CD4-positive, alpha-beta T cell treated with Interleukin-15 for 1 hour (primary cell): ENCODE measurements at places on chromosomes 2 and 18.

DNA sequence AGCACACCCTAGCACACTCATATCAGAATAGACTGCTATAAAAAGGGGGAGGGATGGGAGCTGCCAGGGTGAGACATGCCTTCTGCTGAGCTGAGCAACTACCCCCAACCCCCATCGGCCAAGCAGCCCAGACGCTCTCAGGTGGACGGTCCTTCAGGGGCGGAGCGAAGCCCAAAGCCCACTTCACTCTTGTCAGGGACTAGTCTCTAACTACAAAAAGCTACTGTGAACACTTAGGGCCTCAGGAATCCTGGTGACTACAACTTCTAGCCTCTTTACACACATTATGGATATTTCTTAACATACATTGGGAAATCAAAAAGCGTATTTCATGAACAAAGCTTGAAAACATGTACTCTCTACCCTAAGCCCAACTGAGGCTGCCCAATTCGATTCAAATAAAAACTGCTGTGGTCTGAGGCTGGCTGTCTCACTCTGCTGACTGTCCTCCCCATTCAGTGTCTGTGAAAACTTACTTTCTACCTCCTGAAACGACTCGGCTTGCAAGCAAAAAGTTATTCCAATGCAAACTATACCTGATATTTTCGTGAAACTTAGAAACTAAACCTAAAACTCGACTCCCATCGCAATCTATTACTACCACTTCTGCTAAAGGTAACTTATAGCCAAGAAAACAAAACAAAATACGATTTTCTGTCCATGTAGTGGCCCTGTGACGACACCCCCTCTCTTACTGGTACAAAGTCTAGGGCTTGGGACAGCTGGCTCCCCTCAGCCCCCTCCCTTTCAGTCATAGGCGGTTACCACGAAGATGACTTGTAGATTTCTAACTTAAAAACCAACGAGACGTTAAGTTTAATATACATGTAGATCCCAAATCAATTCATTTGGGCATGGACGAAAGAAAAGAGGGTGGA lies 1.2 kb downstream of the SERTAD2 start:
- peak; percentile 39 for DNase-seq

DNA sequence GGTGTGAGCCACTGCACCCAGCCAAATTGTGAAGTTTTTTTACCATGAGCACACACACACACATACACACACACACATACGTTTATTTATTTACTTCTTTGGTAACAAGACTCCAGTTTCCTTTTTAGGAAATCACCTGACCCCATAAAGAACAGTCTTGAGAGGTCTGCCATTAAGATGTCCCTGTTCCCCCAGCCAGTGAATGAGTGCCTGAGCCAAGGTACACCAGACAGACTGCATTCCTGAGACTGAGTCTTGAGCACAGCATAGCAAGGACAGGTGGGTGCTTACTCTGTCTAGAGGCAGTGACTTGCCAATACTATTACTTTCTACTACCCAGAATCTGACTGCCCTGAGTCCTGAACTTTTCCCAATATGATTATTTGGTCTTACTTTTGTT lies 167.2 kb upstream of the SATB2 start:
- no peak for DNase-seq

GRCh38 chr2:173446722-173447121 lies 92.0 kb downstream of the CDCA7 start:
- no peak for DNase-seq

DNA sequence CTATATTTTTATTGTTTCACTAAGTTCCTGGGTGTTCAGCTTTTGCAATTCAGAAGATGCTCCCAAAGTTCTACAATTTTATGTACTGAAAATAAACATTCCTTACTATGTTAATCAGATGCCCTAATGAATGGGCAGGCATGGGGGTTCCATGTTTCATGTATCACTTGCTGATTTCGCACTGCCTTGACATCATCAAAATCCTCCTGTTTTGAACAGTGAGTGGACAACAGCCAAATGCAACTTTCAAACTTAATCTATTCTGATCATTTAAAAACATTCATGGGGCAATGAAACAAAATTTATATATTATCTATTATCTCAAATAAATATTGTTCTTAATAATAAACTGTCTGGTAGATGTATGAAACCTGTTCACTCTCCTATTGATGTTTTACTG lies 43.2 kb downstream of the ZEB2 start:
- no peak for DNase-seq

- DNase-seq: no peak
Measured at GRCh38 chr2:71790226-71791060, 337.1 kb downstream of the DYSF start.

DNA sequence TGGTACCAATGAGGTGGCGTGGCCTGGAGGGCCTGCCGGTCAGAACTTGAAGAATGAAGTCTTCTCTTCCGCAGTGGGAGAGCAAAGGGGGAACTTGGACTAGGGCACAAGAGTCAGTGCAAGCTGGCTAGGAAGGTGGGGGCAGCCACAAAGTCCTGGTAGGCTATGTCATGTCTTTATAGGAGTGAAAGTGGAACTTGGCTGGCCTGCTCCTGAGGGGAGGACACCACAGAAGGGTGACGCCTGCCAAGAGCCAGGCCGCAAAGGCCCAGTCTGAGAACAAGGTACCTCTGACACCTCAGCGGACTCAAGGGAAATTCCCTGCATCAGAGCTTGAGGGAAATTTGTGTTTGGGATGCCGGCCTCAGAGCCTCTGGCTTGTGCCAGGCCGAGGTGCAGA lies 32.2 kb upstream of the MAP3K20 start:
- DNase-seq: peak; percentile 69

GRCh38 chr18:45186832-45187231 lies 428.4 kb upstream of the SLC14A2 start:
- no peak for DNase-seq

- DNase-seq: no peak
Measured at GRCh38 chr2:205806143-205806905, 124.0 kb downstream of the NRP2 start.

- no peak for DNase-seq
Measured at GRCh38 chr2:197870137-197870536, 65.7 kb downstream of the PLCL1 start.

GRCh38 chr2:239807568-239807967 lies 217.6 kb downstream of the NDUFA10 start:
- no peak for DNase-seq

DNA sequence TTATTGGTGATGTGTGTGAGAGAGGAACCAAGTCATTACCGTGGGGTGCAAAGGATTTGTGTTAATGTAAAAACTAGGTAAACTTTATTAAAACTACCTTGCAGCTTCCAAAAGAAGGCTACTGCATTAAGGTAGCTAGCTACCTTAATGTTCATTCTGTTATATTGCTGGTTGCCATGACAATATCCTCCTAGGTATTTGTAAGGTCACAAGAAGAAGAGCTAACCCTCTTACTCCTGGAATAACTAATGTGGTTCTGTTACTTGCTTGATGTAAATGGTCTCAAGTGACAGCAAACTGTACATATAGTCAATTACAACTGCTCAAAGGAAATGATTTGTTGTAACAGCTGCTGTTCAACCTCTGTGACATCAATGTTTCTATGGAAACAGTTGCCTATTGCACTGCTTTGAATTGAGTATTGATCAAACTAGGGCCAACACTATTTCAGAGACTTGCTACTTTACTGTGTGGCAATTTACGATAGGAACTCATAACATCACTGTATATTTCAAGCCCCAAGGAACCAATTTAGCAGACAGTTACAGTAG lies 319.8 kb upstream of the HNRNPA3 start:
- DNase-seq: no peak

- DNase-seq: no peak
Measured at GRCh38 chr2:127400897-127401756, 13.4 kb upstream of the MAP3K2 start.

GRCh38 chr18:8960740-8961657 lies 141.5 kb upstream of the NDUFV2 start:
- no peak for DNase-seq

GRCh38 chr2:240432820-240433801 lies 2.4 kb upstream of the GPC1 start:
- peak; percentile 16 for DNase-seq

DNA sequence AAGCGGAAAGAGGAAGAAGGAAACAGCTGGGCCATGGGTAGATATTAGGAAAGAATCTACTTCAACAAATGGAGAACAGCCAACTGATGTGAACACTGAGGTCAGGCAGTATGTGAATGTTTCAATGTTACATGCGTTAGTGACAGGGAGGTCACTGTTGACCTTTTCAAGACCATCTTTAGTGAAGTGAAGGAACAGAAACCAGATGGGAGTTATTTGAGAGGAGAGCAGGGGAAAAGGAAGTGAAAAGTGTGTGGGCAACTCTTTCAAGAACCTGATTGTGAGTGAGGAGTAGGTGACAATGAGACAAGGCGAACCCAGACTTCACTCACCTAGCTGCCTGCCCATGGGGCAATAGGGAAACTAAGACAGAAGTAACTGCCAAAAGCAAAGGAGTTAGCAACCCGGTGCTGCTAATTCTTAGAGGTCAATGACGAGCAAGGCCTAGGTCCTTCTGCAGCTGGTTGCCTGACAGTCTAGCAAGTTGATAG lies 67.0 kb downstream of the SP3 start:
- DNase-seq: no peak

GRCh38 chr18:58847383-58848071 lies 17.1 kb upstream of the ZNF532 start:
- no peak for DNase-seq

DNA sequence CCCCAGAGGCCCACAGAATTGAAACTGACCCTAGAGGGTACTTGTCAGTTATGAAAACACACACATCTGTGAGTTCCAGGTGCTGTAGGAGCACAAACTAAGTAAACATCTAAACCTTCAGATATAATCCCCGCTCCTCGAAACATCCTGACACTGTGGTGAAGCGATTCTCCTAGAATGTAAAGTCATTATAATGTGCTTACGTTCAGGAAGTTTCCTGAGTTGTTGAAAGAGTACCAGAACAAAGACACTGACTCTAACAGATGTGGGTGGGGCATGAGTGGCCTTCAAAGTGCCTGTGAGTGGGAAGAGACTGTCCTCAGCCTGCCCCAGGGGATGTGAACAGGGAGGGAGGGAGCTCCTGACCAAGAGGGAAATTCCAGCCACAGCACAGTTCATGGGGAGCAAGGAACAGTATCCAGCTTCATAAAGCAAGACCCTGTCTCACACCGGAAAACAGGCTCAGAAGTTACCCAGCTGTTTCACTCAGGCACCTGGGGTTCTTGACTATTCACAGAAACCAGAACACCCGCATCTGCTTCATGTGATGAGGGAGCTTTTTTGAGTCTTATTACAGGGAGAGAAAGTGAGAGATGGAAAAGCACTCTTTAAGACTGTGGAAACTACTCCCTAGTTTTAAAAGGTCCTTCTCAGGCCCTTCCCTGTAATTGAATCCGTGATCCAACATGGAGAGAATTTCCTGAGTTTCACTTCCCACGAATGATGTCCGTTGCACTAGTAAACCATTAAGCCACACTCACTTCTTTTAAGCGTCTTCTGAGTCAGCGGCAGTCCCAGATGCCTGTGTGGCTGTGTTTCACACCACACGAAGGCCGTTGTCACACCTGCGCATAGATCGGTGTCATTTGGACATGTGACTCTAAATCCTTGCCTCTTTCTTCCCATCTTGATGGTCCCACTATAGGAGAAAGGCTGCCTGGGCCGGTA lies 88.6 kb upstream of the EML6 start:
- no peak for DNase-seq

- DNase-seq: no peak
Measured at GRCh38 chr2:171025214-171025613, 96.2 kb downstream of the GORASP2 start.

DNA sequence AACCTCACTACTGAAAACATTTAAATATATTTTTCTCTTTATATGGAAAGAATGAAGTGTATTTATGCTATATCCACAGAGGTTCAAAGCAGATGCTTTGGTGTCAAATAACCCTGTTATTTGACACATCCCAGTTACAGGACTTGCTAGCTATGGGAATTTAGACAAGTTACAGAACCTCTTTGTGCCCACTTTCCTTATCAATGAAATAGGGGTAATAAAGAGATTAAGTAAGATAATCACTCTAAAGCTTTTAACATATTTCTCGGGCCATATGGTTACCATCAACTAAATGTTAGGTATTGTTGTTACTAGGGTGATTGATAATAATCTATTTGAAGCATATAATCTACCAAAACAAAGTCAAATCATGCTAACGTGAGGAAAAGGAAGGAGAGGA lies 1660.6 kb upstream of the NXPH2 start:
- DNase-seq: no peak

- peak; percentile 19 for DNase-seq
Measured at GRCh38 chr2:239548451-239548871, 147.6 kb upstream of the HDAC4 start.

DNA sequence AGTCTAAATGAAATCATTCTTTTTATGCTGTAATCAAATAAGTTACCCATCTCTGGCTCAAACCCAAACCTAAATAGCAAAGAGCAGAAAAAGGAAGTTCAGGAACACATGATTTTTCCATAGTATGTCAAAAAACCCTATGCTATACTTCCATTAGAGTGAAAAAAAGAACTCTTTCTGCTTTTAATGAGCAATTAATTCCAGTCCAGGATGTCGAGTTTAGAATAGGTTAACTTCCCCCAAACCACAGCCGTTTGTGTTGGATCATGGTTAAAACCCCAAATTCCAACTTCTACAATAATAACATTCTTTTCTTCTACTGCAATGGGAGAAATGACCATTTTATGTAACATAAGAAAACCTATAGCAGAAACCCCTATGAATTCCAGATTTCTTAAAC lies 171.1 kb upstream of the NRP2 start:
- DNase-seq: no peak

DNA sequence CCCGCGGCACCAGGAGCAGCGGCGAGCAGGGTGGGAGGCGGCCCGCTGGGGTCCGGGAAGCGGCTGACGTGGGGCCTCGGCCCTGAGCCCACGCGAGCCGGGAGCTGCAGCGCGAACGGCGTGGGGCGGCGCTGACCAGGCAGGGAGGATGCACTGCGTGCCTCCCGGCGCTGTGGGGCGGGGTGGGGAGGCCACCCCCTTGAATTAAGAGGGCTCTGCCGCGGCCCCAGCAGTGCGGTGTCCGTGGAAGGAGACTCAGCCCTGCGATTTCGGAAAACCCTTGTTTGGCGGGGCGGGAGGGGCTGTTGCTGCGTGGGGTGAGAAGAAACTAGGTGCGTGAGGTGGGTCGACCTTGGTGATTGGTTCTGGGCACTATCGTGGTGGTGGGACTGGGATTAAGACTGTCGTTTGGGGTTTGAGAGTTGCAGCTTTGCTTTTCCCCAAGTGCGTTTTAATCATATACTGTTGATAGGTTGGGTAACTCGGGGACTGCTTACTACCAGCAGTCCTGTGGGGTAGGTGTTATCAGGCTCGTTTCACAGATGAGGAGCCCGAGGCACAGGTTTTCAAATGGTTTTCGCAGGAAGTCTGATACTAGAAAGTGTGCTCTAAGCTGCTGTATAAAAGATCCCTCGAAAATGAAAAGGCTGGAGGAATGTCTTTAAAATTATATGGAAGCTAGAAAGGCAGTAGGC lies 722 bp downstream of the ACSL3 start:
- DNase-seq: peak; percentile 33

DNA sequence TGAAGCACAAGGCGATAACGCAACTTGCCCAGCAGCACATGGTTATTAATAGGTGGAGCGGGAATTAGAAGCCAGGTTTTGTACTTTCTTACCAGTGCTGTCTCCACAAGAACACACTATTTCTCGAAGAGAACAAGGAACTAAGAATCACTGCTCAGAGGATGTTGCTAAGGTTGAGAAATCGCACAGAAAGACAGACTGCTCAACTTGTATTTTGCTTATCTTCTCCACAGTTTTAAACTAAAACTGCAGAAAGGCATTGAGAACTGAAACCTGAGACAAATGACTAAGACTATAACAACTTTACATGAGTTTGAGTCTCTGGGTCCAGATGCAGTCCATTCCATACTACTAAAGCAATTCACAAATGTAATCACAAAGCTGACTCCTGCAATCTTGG lies 6.2 kb downstream of the PRKD3 start:
- DNase-seq: no peak
